ENCODE measurements at places on chromosomes 4 and X.

- DNase-seq: no peak
These were observed 1035.6 kb downstream of the C4orf33 start for GRCh38 chr4:130131536-130131935.

- no peak for DNase-seq
These were observed 19.8 kb upstream of the DDX3X start for GRCh38 chrX:41314204-41314603.

GRCh38 chr4:54139332-54139731, 39.4 kb downstream of the GSX2 start:
- DNase-seq: no peak

- DNase-seq: no peak
These were observed 166.2 kb downstream of the RAPGEF2 start for GRCh38 chr4:159269116-159269515.

GRCh38 chr4:150115851-150116250, 37.6 kb downstream of the DCLK2 start:
- no peak for DNase-seq

GRCh38 chr4:120893314-120893713, 29.2 kb downstream of the PRDM5 start:
- DNase-seq: no peak

GRCh38 chr4:4418676-4419390, 31.9 kb downstream of the NSG1 start:
- no peak for DNase-seq

GRCh38 chrX:24339911-24340310, 20.5 kb upstream of the SUPT20HL1 start:
- no peak for DNase-seq

GRCh38 chr4:176185051-176185450, 10.3 kb downstream of the SPATA4 start:
- DNase-seq: no peak

DNA sequence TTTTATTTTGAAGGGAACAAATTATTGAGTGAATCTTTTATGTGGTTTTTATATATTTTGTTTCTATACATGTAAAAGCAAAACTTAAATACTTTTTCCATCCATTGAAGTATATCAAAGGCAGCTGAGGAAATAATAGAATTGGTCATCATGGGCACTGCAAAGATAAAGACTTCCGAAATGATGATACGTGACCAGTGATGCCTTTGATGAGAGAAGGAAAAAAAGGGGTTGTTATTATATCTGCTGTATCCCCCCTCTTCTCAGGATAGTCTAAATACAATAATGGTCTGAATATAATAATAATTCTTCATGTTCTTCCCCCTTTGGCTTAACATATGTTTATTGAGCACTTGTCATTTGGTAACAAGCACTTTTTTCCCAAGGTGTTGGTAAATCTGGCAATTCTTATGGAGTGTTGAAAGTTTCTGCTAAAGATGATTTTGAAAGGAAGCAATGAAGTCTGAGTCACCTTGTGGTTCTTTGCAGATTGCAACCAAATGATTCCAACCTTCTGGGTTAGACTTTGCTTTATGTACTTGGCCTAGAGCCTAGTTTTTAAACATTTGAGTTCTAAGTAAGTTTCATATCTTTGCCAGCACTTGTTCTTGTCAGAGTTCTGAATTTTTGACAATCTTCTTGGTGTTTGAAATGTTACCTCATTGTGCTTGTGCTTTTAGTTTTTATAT, 60.8 kb downstream of the USP9X start:
- DNase-seq: no peak

DNA sequence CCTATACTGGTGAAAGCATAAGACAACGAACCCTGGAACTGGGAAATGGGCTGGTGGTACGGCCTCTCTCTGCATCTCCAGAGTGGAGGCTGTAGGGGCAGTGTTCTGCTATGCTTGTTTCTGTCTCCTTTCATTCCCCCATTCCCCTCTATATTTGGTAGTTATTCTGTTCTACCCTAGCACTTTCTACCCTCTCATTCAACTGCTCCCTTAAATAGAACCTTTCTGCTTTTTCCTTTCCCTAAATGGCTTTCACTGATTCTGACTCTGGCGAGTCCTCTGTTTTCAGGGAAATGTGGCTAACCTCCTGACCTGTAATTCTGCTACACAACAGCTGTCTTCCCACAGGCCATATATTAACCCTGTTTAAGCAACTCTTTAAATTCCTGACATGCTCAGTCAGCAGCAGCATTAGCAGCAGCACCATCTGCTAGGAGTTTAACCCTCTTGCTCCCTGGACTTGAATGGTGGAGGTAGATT, 94.2 kb downstream of the CXCL13 start:
- peak; percentile 59 for DNase-seq

DNA sequence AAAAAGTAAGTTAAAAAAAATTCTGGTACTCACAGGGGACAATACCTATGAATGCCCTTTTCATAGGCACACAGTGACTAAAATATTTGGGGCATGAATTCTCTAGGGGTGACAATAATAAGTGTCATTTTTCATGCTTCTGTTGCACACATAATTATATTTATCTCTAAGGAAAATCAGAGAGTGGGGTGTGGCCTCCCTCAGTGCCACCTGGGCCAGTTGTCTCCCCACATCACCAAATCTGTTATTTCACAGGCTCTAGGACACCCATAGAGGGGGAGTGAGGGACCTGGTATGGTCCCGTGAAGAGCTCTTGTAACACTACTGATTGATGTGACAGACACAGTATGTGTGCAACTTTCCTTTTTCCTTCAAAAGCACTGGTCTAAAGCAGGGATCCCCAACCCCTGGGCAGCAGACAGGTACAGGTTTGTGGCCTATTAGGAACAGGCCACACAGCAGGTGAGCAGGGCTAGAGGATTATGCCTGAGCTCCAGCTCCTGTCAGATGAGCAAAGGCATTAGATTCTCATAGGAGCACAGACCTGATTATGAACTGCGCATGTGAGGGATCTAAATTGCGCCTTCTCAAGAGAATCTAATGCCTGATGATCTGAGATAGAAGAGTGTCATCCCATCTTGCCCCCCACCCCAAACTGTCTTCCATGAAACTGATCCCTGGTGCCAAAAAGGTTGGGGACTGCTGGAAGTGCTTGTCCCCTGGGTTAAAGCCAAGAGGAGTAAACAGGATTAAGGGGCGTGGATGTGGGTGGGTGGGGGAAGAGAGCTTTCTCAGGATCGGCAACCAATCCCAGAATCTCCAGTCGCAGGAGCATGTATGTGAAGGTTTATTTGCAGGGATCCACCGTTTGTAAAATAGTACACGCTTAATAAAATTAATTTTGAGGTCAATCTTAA, 856 bp downstream of the SLC9B1 start:
- DNase-seq: peak; percentile 45

DNA sequence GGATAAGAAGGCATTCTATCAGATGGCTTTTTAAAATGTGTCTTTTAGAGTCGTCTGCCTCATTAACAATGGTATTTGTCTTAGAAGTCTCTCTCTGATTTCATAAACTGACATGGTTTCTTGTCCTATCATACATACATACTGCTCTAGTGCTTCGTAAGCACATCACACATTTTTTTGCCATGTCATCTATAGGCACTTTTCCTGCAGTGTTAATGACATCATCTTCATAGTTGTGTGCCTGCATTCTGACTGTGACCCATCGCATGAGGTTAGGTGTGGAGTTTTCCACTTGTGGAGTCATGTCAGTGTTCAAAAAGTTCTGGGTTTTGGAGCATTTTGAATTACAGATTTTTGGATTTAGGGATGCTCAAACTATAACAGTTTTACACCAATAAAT, 361.6 kb upstream of the SPOCK3 start:
- DNase-seq: no peak

GRCh38 chr4:62058571-62058970, 858.4 kb downstream of the ADGRL3 start:
- no peak for DNase-seq

DNA sequence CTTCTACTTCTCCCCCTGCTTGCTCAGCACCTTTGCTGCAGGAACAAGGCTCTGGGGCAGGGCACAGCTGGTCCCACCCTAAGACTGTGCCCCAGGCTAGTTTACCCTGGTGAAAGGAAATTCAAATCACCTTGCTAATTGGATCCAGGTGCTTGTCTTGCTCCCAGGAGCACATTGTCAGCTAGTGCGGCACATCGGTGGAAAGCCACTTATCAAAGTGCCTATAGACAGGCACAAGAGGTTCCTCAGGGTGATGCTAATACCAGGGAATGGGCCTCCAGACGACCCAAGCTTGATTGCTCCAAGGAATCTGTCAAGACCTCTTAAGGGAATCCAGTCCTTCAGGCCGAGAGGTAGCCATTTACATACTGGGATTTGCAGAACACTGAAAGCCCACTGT, 64.5 kb upstream of the PRPS1 start:
- DNase-seq: no peak

- DNase-seq: no peak
These were observed 105.9 kb downstream of the THOC2 start for GRCh38 chrX:123626962-123627361.

DNA sequence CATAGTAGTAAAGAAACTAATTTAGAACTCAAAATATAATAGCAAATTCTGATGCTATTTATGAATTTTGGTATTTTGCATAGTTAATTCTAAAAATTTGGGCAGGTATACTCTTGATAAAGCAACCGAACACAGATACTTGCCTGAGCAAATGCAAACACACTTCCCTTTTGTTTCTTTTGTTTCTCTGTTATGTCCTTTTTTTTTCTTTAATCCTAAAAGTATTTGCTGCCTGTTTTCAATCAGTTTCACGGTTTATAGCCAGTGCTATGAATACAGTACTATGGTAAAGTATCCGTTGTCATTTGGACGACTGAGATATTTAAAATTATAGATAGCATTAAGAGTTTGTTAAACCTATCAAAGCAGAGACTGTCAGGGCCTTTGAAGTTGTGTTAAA, 84.3 kb upstream of the HPRT1 start:
- DNase-seq: no peak

GRCh38 chr4:120431180-120431579, 364.5 kb upstream of the MAD2L1 start:
- DNase-seq: no peak

DNA sequence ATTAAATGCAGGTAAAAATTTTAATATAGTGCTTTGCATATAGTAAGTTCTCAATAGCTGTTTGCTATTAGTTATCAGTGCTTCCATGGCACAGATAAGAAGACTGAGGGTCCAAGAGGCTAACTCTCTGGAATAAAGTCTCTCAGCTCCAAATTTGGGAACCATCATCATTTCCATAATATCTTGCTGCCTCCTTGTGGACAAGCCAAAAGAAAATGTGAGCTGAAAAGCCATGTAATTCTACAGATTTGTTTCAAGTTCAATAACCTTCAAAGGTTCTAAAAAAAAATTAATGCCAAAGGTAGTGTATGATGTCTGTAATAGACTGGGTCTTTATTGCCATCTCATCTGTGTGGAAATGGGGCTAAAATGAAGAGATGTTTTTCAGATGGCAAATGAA, 136.9 kb upstream of the VCX start:
- DNase-seq: no peak

GRCh38 chrX:121163443-121163842, 116.0 kb downstream of the GLUD2 start:
- DNase-seq: no peak

DNA sequence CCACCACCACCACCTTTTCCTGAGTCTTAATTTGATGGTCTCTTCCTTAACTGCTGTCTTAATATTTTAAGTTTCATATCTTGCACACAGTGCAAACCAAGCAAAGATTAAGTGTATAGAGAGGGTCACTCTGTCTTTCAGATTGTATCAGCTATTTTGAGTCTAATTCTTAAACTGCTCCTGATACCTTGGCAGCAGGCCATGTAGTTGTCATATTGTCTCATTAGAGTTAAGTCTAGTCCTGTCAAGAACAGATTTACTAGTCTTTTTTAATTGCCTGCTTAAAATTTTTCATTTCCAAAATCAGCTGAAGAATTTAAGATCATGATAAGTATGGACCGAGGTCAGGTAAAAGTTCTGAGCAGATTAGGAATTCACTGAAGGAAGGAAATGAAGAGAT, 51.5 kb downstream of the FHIP1A start:
- no peak for DNase-seq

Data from right hindlimb (tissue), 1 donor.